ENCODE measurements at places on chromosomes 4 and X. TPM values are rescaled to one million over a fixed set of nuclear protein-coding genes. Genes with fewer than 3 reads are reported as not detected.
A peak's percentile ranks its signal among the peaks of the same experiment; 100 is the strongest.

DNA sequence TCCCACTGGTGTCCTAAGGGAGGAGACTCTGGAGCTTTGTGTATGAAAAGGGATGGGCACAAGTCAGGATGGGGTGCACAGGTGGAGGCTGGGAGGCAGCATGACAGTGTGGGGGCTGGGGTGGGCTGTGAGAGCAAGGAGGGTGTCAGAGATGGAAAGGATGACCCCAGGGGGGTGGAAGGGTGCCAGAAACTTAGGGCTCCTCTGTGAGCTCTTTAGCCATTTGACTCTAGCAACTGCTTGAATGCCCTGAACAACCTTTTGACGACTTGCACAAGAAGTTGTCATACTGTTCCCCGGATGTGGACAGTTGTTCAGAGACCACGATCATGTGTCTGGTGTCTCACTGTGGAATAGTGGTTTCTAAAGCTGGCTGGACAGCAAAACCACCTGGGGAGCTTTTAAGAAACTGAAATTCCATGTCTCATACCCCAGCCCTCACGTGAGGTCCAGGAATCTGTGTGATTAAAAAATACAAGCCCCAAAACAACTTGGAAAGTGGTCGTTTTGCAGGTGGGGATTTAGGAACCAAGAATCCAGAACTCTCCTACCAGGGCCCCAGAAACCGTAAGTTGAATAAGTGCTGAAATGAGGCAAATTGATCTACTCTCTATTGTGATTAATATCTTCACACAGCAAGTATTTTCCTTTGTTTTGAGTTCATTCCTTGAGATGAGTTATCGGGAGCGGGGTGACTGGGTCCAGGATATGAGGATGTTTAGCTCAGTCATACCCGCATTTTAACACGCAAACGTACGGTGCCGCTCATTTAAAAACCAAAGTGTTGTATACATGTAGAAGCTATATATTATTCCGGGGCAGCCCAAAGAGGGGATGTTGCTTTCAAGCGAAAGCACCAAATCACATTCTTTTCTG lies 3.4 kb downstream of the RHOH start:
- H3K27ac ChIP-seq, result peak overlapping the region; percentile 94
- no peaks in the 10 kb centered on the region for H3K27me3 ChIP-seq
- peak; percentile 68 for DNase-seq
- peaks cover 71% of the 10 kb centered on the region for H3K4me1 ChIP-seq
- H3K4me3 ChIP-seq, result peak overlapping the region; percentile 99

DNA sequence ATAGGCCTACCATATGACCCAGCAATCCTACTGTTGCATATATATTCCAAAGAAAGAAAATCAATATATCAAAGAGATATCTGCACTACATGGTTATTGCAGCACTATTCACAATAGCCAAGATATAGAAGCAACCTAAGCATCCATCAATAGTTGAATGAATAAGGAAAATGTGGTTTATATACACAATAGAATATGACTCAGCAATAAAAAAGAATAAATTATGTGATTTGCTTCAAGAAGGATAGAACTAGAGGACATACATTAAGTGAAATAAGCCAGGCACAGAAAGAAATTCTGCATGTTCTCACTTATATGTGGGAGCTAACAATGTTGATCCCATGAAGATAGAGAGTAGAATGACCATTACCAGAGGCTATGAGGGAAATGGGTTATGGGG lies 13.1 kb upstream of the FHIP1A start:
- no peak overlapping the region for H3K4me3 ChIP-seq
- peaks cover 5% of the 10 kb centered on the region for H3K27me3 ChIP-seq
- DNase-seq, result no peak
- peaks cover 6% of the 10 kb centered on the region for H3K36me3 ChIP-seq
- no peak overlapping the region for H3K27ac ChIP-seq

DNA sequence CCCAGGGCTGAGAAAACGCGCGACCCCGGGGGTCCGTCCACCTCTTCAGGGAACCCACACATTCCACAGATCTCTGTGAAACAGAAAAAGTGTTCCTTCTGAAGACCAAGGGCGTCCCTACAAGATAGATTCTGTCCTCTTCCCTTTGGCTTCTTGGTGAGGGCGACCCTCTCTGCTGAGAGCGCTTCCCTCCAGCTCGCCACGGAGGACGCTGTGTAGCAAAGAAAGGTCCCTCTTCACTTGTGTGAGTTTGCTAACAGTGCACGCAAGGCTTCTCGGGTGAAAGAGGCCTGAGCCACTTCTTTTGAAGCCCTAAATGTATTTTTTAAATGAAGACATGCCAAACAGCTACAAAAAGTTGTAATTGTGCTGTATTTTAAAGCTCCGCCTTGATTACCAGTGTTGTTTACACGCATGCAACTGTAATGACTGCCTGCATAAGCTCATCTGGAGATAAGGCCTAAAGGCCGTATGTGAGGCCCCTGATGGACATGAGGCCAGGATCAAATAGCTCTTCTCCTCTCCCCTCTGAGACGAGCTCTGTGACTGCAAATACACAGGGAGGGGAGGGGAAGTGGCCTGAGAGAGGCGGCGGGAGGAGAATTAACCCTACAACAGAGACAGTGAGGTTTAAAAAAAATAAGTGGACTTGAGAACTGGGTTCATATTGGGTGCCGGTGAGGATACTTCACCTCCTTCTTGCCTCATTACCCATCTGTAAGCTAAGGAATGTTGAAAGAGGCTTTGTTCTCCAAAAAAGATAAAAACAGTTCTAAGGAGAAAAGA lies 95.5 kb downstream of the SOWAHB start:
- no peak overlapping the region for H3K27ac ChIP-seq
- no peaks in the 10 kb centered on the region for H3K4me1 ChIP-seq
- H3K27me3 ChIP-seq, result peaks cover 14% of the 10 kb centered on the region
- no peak for DNase-seq

- H3K36me3 ChIP-seq, result peaks cover 13% of the 10 kb centered on the region
- DNase-seq, result no peak
- H3K4me3 ChIP-seq, result no peak overlapping the region
- H3K27ac ChIP-seq, result no peak overlapping the region
- H3K4me1 ChIP-seq, result peaks cover 12% of the 10 kb centered on the region
Measured at GRCh38 chr4:94528792-94529451, 77.2 kb downstream of the PDLIM5 start.

DNA sequence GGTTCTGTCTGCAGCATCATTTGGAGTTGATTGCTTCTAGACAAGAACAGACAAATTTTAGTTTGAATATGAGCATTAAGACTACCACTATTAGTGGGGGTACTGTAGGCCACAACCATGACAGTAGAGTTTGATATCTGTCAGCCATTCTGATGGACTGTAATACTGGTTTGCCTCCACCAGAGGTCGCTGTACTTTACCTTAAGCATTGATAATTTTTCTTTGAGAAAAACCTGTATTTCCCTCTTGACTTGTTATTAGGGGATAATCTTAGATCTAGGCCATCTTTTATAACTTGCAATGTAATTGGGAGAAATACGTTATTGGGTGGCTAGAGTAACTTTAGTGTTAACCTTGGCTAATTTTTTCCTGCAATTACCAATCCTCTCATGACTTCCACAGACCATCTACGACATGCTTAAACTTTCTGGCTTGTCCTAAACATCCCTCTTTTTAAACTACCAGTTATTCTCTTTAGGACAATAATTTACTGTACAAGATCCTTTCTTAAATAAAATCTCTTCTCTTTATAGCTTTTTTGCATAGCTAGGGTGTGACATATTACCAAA lies 562.4 kb downstream of the MAGEB5 start:
- no peaks in the 10 kb centered on the region for H3K27me3 ChIP-seq
- DNase-seq, result no peak
- no peak overlapping the region for H3K27ac ChIP-seq

- H3K4me3 ChIP-seq, result no peak overlapping the region
- no peaks in the 10 kb centered on the region for H3K27me3 ChIP-seq
- H3K27ac ChIP-seq, result no peak overlapping the region
- no peaks in the 10 kb centered on the region for H3K36me3 ChIP-seq
Measured at GRCh38 chr4:145524552-145524951, 42.9 kb downstream of the SMAD1 start.

GRCh38 chr4:159142241-159142640 lies 39.4 kb downstream of the RAPGEF2 start:
- DNase-seq, result no peak
- H3K4me1 ChIP-seq, result peaks cover 14% of the 10 kb centered on the region
- no peak overlapping the region for H3K27ac ChIP-seq
- H3K4me3 ChIP-seq, result no peak overlapping the region

DNA sequence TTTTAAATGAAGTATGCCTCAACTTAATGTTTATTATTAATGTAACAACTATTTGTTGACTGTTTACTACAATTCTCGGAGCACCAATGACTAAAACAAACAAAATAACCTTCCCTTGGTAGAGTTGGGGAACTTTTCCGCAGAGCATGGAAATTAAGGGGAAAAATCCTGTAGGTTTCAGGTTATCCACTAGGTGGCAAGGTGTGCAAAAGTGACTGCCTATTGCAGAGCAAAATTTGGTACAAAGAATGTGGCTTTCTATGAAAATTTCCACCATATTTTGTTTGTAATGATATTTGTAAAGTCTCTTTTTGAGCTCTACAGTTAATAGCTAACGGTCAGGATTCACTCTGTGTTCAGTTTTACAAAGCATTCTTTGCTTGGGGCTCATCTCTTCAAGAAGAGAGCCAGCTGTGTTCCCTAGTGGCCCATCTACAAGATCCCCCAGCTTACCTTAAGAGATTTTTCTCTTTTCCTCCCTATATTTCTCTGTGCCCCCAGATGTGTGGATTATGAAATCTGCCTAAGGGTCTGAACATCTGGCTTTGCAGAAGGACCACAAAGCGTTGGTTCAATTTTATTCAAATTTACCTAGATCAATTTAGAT lies 61.1 kb downstream of the FBXO8 start:
- H3K4me1 ChIP-seq, result peaks cover 3% of the 10 kb centered on the region
- DNase-seq, result no peak
- H3K36me3 ChIP-seq, result no peaks in the 10 kb centered on the region
- H3K27me3 ChIP-seq, result peaks cover 74% of the 10 kb centered on the region
- H3K27ac ChIP-seq, result no peak overlapping the region

GRCh38 chrX:141897690-141898089 lies 6.0 kb upstream of the MAGEC1 start:
- no peak for DNase-seq
- no peak overlapping the region for H3K4me3 ChIP-seq
- no peak overlapping the region for H3K27ac ChIP-seq
- H3K27me3 ChIP-seq, result no peaks in the 10 kb centered on the region
- no peaks in the 10 kb centered on the region for H3K4me1 ChIP-seq
- peaks cover 2% of the 10 kb centered on the region for H3K36me3 ChIP-seq

- H3K27ac ChIP-seq, result no peak overlapping the region
- H3K4me1 ChIP-seq, result no peaks in the 10 kb centered on the region
- no peaks in the 10 kb centered on the region for H3K27me3 ChIP-seq
- no peaks in the 10 kb centered on the region for H3K36me3 ChIP-seq
- no peak for DNase-seq
Measured at GRCh38 chr4:36651253-36651652, 369.8 kb downstream of the DTHD1 start.

DNA sequence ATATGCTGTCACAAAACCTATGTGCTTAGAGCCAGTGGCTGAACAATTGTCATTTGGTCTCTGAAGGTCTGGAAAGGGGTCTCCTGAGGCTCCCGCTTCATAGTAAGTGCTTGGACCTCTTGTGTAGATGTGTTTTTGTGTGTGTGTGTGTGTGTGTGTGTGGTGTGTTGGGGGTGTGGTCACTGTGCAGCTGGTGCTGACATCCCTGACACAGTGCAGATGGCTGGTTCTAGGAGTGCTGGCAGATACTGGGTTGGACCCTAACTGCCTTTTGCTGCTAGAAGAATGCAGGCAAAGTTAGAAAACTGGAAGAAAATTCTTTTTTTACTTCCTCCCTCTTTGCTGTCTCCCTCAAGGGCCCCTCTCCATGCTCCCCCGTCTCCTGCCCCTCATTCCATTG lies 1872.6 kb downstream of the ARAP2 start:
- no peaks in the 10 kb centered on the region for H3K36me3 ChIP-seq
- no peaks in the 10 kb centered on the region for H3K4me1 ChIP-seq
- no peak overlapping the region for H3K4me3 ChIP-seq
- H3K27me3 ChIP-seq, result no peaks in the 10 kb centered on the region
- no peak overlapping the region for H3K27ac ChIP-seq
- no peak for DNase-seq

GRCh38 chr4:152072906-152073305 lies 312.1 kb upstream of the GATB start:
- DNase-seq, result no peak
- peaks cover 34% of the 10 kb centered on the region for H3K4me1 ChIP-seq
- H3K36me3 ChIP-seq, result no peaks in the 10 kb centered on the region

DNA sequence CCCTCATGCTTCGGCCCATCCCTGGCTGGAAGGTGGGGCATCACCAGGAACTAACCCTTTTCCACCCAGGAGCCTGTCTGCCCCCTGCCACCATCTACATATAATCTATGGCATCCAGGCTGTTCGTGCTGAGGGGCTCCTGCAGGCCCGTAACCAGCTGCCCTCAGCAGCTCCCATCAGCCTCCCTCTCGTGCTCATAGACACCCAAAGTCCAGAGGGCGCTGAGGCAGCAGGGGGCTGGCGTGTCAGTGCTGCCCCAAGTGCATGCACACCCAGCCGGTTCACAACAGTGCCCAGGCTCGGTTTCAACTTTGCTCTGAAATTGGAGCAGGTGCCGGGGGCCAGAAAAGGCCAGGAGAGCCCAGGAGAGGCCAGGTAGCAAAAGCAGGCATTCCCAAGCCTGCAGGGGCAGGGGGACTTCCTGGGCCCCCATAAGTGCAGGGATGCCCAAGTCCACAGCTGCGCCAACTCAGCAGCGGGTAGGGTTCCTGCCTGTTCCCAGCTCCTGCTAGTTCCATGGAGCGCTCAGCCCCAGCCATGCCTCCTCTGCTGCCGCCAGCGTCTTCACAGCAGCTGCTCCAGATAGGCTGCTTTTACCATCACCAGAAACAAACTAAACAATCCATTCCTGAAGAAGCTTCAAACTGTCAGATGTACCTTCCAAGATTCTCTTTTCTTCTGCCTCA lies 558.2 kb upstream of the GNPDA2 start:
- no peaks in the 10 kb centered on the region for H3K27me3 ChIP-seq
- H3K4me1 ChIP-seq, result no peaks in the 10 kb centered on the region
- no peak overlapping the region for H3K27ac ChIP-seq
- DNase-seq, result no peak

DNA sequence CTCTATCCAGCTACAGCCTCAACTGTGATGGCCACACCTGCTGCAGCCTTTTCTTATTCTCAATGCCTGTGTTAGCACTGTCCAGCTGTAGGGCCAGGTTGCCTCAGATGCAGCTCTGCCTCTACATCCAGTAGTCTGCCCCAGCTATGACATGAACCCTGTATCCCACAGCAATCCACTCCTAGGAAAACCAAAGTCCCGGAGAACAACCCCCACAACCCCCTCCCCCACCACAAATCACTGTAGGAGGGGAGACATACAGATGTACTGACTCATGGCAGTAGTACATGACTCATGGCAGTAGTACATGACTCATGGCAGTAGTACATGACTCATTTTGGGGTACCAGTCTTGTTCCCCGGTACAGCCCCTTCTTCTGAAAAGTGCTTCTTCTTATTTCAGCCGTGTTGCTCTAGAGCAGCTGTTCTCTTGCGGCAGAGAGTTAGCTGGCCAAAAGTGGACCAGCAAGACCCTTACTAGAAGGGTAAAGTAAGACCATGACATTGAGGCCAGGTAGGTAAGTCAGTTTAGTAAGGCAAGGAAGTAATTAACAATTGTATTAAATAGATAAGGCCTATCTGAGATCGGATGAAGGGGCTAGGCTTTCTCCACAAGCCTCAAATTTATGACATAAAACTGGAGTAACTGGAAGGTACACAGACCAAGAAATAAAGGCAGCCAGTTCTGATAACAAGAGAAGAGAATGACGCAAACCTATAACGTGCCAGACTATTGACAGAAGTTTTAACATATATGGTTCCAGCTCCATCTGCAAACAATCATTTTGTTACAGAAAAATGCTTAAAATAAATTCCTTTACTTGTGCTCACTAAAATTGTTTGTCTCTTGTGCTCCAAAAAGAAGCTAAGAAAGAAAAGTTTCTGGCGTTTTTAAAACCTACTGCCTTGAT lies 221.4 kb downstream of the TACR3 start:
- H3K4me3 ChIP-seq, result no peak overlapping the region
- H3K27me3 ChIP-seq, result no peaks in the 10 kb centered on the region
- no peak overlapping the region for H3K27ac ChIP-seq
- no peaks in the 10 kb centered on the region for H3K4me1 ChIP-seq

Gene SHROOM4
- polyA plus RNA-seq, result not detected

Gene MAGEA4
- not detected for polyA plus RNA-seq

Measured in naive thymus-derived CD8-positive, alpha-beta T cell (primary cell).